SIG-M5 (cell line): ENCODE measurements at places on chromosomes 2 and 18.

- DNase-seq: no peak
Measured at GRCh38 chr2:228657807-228658402, 476.4 kb upstream of the SPHKAP start.

DNA sequence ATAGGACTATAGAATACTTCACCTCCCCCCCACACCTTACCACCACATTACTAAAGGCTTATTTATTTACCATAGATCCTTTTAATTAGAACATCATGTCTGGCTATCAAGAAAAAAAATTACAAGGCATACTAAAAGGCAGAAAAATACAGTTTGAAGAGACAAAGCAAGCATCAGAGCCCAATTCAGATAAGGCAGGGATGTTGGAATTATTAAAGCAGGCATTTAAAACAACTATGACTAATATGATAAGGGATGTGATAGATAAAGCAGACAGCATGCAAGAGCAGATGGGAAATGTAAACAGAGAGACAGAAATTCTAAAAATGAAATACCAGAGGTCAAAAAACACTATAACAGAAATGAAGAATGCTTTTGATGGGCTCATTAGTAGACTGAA lies 55.4 kb upstream of the SMIM21 start:
- DNase-seq: no peak

DNA sequence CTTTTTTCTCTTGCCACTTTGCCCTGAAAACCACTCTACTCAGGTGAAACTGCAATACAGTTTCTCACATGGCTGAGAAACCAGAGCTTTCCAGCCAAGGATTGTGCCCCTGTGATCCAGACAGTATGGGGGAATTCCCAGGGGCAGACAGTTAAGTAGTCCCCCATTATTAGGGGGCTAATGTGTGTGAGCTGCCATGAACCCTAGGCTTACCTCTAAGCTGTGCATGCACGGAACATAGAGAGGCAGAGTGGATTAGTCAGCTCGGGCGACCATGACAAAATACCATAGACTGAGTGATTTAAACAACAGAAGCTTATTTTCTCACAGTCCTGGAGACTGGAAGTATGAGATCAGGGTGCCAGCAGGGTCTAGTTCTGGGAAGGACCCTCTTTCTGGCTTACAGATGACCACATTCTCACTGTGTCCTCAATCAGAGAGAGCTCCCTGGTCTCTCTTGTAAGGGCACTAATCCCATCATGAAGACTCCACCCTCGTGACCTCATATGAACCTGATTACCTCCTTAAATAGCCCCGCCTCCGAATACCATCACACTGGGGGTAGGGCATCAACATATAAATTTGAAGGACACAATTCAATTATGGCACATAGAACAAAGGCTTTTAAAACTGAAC lies 215.1 kb downstream of the EIPR1 start:
- DNase-seq: no peak

DNA sequence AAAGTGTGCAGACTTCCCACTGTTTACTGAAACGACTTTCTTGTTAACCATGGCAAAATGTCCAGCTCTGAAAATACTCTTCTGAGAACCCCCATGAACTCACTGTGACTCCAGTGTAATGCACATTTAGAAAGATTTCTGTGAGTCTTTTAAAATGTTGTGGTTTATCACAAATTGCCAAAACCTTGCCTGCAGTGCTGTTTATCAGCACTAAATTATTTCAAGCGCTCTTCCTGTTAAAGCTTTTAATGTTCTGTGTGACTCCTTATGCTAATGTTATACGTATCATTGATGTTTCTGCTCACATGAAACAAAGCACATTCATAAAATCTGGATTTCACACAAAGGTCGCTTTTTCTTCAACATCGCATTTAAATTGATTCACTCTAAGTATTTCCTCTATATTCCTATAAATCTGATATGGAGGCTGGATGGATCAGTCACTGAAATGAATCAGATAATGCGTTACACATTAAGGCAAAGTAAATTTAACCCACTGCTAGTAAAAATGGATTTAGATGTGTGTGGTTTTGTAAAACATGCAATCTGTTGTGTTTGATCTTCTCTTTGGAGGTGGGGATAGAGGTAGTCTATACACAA lies 521.2 kb downstream of the NYAP2 start:
- no peak for DNase-seq

GRCh38 chr2:144290276-144290675 lies 229.6 kb downstream of the ZEB2 start:
- DNase-seq: no peak

GRCh38 chr2:144411473-144411872 lies 108.4 kb downstream of the ZEB2 start:
- no peak for DNase-seq

- DNase-seq: no peak
Measured at GRCh38 chr2:190592831-190593230, 56.1 kb upstream of the NAB1 start.

GRCh38 chr2:154706660-154707059 lies 8.2 kb downstream of the KCNJ3 start:
- no peak for DNase-seq

DNA sequence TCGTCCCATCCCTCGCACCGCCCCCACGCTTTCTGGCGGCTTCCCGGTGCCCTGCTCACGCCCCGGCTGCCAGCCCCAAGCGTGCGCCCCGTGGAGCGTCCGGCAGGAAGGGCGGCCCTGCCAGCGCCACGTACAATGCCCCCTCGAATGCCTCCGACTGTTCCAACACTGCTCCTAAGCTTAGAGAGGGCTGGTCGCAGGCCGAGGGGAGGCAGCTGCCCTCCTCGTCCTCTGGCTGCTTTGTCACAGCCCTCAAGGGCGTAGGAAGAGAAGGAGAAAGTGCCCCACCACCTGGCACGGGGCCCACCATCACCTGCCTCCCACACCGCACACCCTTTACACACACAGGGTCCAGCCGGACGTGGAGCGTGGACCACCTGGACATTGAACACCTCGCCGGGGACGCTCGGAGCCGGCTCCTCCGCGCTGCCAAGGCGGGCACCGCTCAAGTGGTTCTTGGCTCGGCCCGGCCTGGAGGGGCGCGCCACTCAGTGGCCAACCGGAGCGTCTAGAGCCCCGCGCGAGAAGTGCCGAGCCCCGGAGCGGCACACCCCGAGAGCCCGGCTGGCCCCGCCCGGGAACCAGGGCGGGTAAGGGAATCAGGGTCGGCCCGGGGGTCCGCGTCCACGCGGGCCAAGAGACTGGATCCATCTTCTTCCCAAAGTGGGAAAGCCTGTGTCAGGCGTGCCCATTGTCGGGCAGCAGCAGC lies 830 bp downstream of the DNER start:
- DNase-seq: no peak

DNA sequence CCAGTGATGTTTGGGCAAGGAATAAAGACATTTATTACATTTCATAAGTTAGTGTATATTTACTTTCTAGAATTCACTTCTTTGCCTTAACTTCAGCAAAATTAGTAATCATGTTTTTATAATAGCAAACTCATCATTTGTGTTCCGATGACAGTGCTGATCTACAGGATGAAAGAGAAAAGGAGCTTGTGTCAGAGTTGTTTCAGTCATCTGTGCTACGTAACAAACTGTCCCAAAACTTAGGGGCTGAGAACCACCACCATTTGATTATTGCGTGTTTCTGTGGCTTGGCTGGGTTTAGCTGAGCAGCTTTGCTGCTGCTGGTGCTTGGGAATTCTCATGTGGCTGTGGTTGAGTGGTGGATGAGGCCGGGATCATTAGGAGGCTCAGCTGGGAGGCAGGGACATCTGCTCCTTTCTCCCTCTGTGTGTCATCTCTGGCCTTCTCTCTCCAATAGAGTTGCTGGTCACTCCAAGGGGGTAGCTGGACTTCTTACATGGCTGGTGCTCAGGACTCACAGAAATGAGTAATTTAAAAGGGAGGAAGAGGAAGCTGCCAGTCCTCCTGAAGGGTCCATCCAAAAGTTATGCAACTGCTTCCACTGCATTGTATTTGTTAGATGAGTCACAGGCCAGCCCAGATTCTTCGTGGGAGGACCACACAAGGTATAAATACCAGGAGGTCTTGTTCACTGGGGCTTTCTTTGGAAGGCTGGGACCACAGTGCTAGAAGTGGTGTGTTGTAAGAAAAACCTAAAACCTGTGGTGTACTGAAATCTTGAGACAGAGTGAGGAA lies 43.4 kb upstream of the HAAO start:
- peak; percentile 93 for DNase-seq

- DNase-seq: no peak
Measured at GRCh38 chr2:33366473-33366872, 110.0 kb upstream of the RASGRP3 start.

GRCh38 chr18:10067670-10068659 lies 154.1 kb downstream of the VAPA start:
- no peak for DNase-seq

DNA sequence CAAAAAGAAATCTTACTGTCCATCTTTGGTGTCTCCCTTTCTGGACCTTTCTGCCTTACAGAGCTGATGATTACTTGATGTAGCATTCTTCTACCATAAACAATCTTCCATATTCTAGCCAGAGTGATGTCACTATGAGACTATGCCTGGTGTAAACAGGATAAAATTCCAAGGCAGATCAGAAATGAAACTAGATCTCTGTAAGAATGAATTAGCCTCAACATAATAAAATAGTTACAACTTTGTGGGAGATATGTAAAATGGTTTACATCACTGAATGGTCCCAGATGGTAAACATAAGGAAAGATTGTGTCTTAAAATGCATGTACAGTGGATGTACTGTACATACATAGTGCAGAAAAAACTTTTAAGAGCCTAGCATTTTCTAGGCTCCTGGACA lies 112.3 kb upstream of the ZNF521 start:
- DNase-seq: no peak

GRCh38 chr2:9751831-9752230 lies 91.4 kb upstream of the TAF1B start:
- no peak for DNase-seq

DNA sequence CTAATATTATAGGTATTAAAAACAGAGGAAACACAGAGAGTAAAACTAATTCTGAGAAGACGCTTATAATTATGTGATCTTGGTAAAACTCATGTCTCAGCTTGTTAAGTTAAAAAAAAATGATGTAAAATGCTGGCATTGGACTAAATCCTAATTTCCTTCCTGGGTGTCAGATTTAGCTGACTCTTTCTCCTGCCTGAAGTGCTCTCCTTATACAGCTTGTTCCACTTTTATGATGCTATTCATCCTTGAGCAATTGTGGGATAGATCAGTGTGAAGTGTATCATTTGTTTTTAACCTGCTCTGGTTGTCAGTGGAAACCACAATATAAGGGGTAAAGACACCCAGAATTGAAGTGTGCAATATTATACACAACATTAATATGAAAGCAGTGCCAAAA lies 84.9 kb downstream of the EFEMP1 start:
- DNase-seq: no peak

GRCh38 chr2:24638568-24638967 lies 147.5 kb downstream of the NCOA1 start:
- no peak for DNase-seq

- no peak for DNase-seq
Measured at GRCh38 chr2:240620859-240621258, 4.4 kb upstream of the GPR35 start.

- no peak for DNase-seq
Measured at GRCh38 chr2:71226096-71226964, 573 bp downstream of the PAIP2B start.
